ENCODE measurements at places on chromosomes 6 and 20.

DNA sequence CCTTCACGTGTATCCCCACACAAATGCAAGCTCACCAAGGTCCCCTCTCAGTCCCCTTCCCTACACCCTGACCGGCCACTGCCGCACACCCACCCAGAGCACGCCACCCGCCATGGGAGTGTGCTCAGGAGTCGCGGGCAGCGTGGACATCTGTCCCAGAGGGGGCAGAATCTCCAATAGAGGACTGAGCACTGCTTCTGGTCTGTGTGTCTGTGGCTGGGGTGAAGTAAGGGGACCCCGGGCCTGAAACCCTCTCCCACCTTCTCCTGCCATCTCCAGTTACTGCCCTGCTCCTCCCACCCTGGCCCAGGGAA is 8.3 kb downstream of the MYL9 start:
- no peak for DNase-seq

GRCh38 chr6:34248198-34248726 is 544 bp downstream of the SMIM29 start:
- DNase-seq, result peak; percentile 29

GRCh38 chr6:97778290-97779038 is 495.4 kb upstream of the MMS22L start:
- no peak for DNase-seq

DNA sequence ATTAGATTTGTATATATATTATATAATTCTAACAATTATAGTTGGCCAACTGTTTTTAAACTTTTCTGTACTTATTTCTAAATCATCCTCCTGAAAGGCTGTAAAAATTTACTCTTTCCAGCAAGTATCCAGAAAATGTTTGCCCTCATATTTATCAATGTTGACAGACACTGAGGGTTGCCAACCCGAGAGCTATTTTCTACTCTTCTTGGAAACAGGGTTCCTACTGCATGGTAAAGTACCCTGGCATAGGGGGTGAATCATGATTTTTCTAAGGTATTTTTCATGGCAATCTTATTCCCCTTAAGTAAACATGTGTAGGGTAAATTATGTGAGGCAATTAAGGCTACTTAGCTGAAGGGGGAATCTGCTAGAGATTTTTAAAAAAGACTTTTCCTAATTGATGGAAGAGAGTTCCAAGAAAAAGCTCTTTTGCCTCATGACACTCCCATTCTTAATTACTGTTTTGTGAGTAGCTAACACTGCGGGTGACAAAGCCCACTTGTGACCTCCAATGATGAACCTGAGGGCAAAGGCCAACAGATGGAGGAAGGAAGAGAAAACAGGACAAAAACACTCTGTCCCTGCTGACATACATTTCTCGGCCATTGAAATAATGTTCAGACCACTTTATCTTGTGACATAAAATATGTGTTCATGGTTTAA is 37.9 kb downstream of the GPX5 start:
- no peak for DNase-seq

GRCh38 chr20:58783511-58784011 is 67.1 kb downstream of the GNAS-AS1 start:
- DNase-seq, result no peak

GRCh38 chr6:44535446-44535845 is 147.9 kb downstream of the CDC5L start:
- no peak for DNase-seq

DNA sequence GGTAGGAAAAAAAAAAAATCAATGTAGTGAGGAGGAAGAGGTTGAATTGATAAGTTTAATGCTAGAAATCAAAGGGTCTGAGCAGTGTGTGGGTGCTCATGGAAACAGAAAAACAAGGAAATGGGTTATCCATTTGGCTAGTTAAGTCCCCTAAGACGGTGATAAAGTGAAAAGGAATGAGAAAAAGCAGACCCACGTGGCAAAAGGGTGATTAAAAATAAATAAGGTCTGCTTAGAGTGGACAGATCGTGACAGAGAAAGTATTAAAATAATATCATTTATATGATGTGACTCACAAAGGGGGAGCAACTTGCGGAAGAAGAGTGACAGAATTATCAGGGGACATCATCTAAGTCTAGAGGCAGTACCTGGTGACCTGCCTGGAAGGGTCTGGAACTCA is 251.7 kb upstream of the THEMIS start:
- DNase-seq, result no peak

DNA sequence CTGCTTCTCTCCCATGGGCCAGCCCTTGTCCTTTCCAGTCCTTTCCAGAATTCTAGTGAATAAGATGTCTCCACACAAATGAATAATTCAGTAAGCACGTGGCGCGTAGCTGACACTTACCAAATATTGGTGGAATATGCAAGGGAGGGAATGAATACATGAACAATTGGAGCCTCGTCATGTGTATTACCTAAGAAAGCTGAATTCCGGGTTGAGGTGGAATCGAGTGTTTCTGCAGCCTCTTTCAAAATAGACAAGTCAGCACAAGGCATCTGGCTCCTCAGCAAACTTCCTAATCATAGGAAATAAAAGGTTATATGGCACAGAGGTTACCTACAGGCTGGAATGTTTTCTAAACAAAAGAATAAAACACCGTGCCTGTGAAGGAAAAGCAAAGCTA is 47.0 kb upstream of the NT5E start:
- no peak for DNase-seq

DNA sequence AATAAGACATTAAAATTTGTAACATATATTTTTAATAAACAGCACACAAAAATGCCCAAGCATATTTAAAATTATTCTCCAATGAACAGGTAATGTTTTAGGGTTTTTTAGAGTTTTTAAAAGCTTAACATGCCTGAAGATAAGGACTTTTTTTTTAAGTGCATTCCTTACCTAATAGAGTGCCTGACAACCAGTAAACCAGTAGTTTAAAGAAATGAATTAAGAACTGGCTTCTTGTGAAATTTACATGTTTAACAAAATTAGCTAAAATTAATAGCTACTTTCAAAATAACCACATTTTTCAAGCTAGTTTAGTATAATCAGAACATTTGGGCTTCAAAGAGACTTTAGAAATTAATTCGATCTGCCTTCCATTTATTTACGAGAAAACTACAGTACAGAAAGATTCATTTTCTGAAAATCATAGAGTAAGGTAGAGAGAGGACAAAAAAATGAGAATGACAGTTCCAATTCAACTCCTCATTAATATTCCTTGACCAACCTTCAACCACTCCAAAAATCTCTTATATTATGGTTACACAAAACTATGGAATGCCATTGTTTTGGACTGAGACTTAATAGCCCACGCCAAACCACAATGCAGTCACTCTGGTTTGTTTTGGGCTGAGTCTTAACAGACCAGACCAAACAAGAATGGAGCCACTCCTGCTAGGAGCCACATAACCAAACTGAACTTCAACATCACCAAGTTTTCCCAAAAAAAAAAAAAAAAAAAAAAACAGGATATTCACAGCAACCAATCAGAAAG is 5.7 kb upstream of the PLN start:
- DNase-seq, result no peak
